ENCODE measurements at places on chromosomes 11 and 22.
A peak's percentile ranks its signal among the peaks of the same experiment; 100 is the strongest.

GRCh38 chr11:104584823-104585222 is 313.4 kb downstream of the CASP12 start:
- DNase-seq: no peak

DNA sequence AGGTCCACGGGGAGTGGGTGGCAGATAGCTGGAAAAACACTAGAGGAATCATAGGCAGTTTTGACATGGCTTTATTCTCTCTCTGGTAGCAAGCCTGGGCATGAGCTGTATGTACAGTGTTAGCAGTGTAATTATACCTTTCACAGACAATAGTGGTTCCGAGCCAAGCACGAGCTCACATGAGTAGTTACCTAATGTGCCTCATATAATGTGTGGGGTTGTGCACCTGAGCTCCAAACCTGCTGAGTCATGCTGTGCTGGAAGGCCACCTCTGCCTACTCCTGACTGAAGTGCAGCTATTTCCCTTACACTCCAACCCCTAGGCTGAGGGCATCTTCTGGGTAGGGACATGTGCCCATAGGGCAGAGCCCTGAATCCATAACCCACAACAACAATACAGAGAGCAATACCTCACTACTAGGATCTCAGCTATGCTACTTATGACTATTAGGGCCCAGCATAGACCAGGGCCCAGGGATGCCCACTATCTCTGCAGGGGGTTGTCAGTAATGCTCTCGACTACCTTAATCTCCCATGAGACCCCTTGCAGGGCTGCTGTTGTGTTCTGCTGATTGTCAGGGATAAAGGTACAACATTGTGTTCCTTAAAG is 432.1 kb downstream of the DYNC2H1 start:
- DNase-seq: no peak

DNA sequence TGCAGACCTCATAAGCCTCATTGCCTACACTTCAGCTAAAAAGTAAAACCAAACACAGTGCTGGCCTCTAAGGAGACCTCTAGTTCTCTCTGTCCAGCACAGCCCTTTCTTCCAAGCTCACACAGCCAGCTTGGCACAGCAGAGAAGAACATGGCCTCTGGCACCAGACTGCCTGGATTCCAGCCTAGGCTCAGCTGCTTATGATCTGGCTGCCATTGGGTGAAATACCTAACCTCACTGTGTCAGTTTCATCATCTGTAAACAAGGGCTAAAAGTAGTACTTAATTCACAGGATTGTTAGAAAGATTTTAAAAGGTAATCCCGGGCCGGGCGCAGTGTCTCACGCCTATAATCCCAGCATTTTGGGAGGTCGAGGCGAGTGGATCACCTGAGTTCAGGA is 9.9 kb upstream of the ACER3 start:
- DNase-seq: no peak

- no peak for DNase-seq
These were observed 4.9 kb upstream of the WNT11 start for GRCh38 chr11:76210931-76211851.

DNA sequence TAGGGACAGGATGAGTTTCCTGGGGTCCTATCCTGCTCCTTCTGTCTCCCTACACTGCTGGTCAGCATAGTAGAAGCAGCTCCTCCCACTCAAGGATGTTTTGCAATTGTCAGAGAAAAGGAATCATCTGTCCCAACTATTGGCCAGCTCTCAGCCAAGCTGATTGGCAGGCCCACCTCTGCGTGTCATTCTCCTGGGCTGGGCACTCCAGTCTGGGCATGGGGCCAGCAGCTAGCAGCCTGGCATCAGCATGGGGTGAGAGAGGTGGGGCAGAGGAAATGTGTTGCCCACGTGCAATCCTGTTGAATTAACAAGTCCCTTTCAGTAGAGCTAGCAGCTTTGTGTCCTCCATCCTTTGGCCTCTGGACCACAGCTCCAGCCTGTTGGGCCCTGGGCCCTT is 14.1 kb downstream of the ANKK1 start:
- no peak for DNase-seq

GRCh38 chr11:22879630-22880029 is 19.4 kb upstream of the CCDC179 start:
- DNase-seq: no peak

DNA sequence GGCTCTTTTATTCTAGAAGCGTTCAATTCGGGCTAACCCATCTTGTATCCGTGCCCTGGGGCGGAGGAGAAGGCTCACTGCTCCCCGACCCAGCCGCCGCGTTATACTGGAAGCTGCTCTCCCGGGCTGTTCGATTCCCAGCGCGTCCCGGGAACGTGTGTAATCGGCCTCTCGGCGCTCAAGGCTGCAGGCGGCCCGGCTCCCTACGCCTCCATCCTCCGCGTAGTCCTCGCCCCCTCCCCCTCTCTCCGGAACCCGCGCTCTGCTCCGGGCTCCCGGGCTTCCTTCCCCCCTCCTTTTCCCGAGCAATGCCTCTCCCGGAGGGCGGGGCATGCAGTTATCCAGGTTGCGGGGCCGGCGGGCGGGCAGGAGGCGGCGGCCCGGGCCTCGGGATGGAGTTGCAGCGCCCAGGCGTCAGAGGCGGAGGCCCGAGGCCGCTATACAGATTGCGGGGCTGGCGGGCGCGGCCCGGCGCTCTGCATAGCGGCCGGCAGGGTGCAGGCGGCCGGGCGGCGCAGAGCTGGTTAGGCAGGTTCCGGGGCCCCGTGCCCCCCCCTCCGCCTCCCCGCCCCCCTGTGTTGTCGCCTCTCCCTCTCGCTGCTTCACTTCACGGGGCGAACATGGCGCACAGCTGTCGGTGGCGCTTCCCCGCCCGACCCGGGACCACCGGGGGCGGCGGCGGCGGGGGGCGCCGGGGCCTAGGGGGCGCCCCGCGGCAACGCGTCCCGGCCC is at the start of gene KMT2A:
KMT2A (plus strand) TSS at position 600 of the 732 bp plus-strand sequence; CDS start at position 621, 21 bp downstream.
- peak; percentile 94 for DNase-seq

DNA sequence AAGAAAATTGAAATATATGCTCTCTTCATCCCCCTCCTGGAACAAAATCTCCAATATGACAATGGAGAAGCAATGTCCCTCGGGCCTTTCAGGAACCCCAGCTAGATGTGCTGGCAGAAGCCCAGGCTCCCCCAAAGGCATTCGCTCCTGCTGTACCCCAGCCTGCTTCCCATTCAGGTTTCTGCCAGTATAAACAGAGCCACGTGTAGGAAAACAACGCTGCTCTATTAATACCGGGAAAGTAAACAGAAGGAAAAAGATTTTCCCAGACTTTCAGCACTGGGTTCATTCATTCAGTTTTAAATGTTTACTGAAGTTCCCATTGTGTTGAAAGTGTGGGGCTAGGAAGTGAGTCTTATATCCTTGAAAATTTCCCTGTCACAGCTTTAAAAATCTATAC is 147.1 kb downstream of the CADM1 start:
- DNase-seq: no peak

DNA sequence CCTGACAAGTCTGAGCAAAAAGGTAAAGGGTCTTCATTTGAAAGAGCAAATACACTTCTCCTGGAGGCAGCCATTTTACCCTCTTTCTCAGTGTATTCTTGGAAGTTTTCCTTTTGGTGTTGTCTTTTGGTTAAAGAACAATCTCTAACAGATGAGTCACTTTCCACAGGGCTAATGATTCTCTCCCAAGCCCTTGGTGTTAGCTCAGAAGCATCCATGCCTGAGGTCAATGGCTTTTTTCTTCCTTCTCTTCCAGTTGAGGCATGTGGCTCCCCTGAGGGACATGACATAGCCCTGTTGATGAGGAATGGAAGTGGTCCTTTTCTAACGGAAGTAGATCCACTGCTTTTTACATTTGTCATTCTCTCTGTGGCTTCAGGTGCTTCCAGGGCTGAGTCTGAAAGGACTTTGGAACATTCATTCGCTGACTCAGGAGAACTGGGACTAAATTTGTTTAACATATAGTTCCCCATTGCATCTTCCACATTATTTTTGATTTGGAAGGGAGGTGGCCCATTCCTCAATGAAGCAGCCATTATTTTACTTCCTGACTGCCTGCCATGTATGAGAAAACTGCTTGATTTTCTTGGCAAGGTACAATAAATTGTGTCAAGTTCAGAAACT is 13.8 kb upstream of the POGLUT3 start:
- DNase-seq: no peak

- DNase-seq: no peak
These were observed 36.3 kb upstream of the CARS1 start for GRCh38 chr11:3093281-3094191.

GRCh38 chr11:66557733-66558326 is 10.6 kb downstream of the CTSF start:
- no peak for DNase-seq
